SHP77 treated with DMSO at 0.1 percent for 48 hours (cell line): ENCODE measurements at places on chromosomes 16 and 17.

GRCh38 chr17:17535957-17536356 is 39.8 kb upstream of the RASD1 start:
- DNase-seq = peak; percentile 89

GRCh38 chr17:5638596-5638995 is 54.3 kb upstream of the NLRP1 start:
- DNase-seq = no peak

DNA sequence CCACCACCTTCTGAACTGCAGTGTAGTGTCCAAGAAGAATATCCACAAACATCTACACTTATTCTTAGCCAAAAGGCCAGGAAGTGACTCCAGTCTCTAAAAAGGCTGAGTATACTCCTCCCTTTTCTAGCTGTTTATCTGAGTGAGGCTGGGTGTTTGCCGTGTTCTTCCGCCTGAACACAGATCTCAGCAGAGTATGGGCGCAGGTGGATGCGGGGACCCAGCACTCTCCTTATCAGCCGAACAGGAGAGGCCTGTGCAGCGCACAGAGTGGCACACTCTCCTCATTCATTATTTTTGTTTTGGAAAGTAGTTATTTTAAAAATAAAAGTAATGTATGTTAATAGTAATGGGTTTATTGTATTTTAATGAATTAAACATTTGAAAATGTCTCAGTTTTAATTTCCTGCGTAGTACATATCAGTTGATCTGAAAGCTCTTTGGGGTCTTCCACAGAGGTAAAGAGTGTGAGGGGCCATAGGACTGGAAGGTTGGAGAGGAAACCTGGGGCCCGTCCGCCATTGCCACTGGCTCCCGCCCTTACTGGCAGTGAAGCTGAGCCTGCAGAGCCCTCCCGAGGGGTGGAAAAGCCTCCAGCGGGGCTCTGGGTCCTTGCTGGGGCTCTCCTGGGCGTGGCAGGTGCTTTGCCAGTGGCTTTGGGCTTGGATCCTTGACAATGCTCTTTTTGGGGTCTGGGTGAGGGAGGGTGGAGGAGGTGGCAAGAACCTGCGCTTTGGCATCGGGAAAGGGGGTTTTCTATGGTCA is 53.8 kb downstream of the PDPK1 start:
- no peak for DNase-seq

DNA sequence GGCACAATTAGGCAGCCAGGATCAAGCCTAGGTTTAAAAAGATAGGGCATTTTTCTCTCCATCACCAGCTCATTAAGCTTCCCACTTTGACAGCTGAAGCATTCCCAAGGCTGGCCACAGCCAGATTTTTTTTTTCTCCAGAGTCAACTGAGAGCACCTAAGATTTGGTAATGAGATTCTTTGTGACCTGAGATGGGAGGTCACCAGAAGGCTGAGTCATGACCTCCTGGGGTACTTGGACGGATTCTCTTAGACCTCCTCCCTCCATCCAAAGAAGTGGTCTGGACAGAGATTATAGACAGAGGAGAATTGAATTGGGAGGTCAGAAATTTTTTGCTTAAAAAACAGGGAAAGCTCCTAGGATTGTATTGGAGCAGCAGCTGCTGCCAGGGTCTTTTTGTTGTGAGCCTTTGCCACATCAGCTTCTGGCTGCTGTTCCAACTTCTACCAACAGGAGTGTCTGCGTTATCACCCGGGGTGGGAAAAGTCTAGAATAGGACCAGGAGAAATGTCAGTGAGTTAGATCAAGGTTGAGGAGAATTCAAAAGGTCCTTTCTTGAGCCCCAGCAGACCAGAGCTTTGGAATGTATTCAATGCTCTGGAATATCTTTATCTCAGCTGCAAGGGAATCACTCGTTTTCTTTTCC is 221.2 kb upstream of the N4BP1 start:
- no peak for DNase-seq

DNA sequence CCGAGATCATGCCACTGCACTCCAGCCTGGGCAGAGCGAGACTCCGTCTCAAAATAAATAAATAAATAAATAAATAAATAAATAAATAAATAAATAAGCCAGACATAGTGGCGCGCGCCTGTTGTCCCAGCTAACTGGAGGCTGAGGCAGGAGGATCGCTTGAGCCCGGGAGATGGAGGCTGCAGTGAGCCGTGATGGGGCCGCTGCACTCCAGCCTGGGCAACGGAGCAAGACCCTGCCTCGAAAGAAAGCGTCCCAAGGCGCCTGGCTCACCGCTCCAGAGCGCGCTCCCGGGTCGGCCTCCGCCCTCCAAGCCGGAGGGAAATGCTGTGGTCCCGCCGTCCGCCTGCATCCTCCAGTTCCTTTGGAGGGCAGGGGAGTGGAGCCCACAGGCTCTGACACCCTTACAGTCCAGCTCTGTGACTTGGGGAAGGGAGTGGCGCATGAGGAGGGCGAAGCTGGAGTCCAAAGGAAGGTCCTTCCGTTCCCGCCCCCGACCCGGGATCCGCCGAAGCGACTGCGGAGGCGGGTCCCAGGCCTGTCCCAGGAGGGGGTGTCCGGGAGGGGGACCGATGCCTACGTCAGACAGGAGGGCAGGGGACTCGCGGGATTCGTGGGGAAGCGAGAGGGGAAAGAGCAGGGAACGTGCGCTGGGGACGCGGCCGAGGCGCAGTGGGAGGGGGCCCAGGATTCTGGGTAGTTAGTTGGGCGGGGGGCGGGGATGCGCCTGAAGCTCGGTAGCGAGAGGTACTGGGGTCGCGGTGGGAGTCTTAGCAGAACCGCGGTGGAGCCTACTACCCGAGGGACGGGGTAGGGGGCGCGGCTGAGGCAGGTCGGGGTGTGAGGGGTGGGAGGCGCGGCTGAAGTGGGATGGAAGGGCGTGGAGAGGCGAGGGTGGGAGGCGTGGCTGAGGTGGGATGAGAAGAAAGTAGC is 8.4 kb upstream of the TRPV2 start:
- peak; percentile 93 for DNase-seq
